Activated CD8-positive, alpha-beta memory T cell treated with anti-CD3 and anti-CD28 coated beads, Interleukin-2, amount 50 U/mL, for 48 hours (primary cell): ENCODE measurements at places on chromosomes 3 and 15.

DNA sequence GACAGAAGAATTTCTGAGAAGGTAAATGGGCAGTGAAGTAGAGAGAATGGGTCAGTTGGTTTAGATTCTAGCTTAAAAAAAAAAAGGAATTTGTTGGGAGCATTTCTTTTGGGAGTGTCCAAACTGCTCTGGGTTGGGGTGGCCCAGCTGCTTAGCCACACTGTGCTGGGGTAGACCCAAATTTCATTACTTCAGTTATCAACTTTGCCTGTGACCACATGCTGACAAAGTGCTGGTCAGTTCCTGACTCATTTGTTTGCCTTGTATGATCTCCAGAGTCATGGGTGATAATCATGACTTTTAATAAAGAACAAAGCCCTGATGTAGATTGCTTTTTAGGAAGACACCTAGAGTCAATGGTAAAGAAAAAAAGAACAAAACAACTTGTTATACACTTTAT, 121.5 kb upstream of the FGF7 start:
- no peak for DNase-seq

- no peak for DNase-seq
These were observed 19.1 kb downstream of the SLC12A6 start for GRCh38 chr15:34318277-34319079.

DNA sequence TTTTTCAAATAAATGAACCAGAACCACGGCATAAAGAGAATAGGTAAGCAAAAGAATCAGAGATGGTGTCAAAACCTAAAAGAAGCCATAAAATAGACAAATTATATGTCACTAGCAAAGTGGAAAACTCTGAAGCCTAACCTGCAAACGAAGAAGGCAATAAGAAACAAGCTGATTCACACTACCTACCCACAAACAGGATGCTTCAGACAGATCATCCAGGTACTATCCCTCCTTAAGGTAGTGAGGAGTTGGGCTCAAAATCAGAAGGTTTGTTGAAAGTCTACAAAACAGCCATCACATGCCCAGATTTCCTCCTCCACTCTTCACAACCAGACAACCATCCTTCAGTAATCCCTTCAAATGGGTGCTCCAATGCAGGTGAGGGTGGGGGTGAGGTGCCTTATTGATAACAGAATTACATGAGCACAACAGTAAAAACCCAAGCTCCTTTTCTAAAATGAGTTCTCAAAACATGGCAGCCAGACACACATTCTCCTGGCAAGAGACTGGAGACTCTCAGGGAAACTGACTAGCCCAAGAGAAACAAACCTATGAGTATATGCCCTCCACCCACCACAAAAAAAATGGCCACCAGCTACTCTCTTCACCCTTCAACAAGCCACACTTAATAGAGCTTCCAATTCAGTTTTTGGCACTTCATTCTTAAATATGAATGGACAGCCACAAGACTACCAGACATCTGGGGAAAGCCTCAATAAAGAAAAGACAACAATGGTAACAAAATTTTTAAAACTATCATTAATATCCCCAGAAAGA, 6.4 kb downstream of the KPNA1 start:
- no peak for DNase-seq

GRCh38 chr3:147384210-147385058, 21.9 kb downstream of the ZIC4 start:
- DNase-seq, result no peak

- DNase-seq, result no peak
These were observed 7.3 kb upstream of the SPATA12 start for GRCh38 chr3:57053122-57053521.

DNA sequence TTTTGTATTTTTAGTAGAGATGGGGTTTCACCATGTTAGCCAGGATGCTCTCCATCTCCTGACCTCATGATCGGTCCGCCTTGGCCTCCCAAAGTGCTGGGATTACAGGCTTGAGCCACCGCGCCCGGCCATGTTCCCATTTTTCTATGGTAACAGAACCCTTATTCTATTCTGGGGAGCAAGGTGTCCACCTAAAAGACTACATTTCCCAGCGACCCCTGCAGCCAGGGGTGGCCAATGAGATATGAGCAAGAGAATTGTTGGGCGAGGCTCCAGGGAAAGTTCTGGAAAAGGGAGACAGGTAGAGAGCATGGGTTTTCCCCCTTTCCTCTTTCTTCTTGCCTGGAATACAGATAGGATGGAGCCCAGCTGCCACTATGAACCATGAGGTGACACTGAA, 96.9 kb downstream of the LINGO1 start:
- no peak for DNase-seq

- DNase-seq, result no peak
These were observed 53.9 kb upstream of the NR2F2 start for GRCh38 chr15:96276438-96277210.

GRCh38 chr15:64070965-64071851, 22.4 kb downstream of the CIAO2A start:
- no peak for DNase-seq

DNA sequence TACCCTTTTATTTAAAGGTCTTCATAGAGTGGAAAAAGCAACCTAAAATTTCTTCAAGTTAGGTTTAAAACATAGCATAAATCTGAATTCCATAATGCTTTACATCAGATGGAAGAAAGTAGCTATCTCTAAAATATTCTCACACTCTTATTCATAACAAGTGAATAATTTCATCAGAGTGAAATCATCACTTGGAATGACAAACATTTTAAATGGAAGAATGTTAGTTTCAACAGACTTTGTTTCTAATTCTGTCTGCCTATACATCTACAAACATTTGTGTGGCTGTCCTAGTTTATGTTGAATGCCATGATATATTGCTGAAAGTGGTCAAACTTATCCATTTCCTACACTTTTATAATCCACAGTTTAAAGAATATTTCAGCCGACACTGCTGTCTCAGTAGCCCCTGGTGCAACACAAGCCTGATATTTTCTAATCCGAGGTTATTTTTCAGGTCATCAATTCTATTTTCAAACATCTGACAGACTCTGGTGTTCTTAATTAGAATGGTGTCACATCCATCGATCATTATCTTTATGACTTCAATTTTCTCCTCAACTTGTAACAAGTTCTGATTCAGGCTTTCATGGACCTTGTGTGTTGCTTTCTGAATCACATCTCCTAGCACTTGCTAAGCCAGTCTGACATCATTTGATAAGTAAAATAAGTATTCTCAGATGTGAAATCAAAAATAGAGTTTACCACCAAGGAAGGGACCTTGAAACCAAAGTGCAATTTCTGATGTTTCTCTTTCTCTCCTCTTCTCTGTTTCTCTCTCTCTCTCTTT, 17.1 kb upstream of the CNTN3 start:
- DNase-seq, result no peak

GRCh38 chr3:191894406-191894805, 433.4 kb downstream of the PYDC2 start:
- no peak for DNase-seq

- DNase-seq, result no peak
These were observed 153.8 kb upstream of the RORA start for GRCh38 chr15:61382927-61383326.

- DNase-seq, result no peak
These were observed 27.3 kb upstream of the NMB start for GRCh38 chr15:84685304-84685703.

GRCh38 chr15:96353416-96353929, 23.0 kb downstream of the NR2F2 start:
- DNase-seq, result no peak

GRCh38 chr15:23083115-23083514, 43.7 kb upstream of the TUBGCP5 start:
- no peak for DNase-seq

- no peak for DNase-seq
These were observed 3.6 kb downstream of the HAPLN3 start for GRCh38 chr15:88891540-88892254.

GRCh38 chr3:11567516-11568467, 75.9 kb downstream of the VGLL4 start:
- DNase-seq, result no peak

GRCh38 chr3:17573396-17573795, 169.0 kb downstream of the TBC1D5 start:
- no peak for DNase-seq

GRCh38 chr3:170077361-170077760, 39.6 kb downstream of the GPR160 start:
- no peak for DNase-seq

- no peak for DNase-seq
These were observed at the start of gene SLC6A11 for GRCh38 chr3:10816019-10816862. Gene SLC6A11, plus strand, starts transcription at chr3:10816228. Its CDS starts 38 bp downstream, at chr3:10816266.

- no peak for DNase-seq
These were observed 85.5 kb upstream of the CDV3 start for GRCh38 chr3:133487920-133488540.

DNA sequence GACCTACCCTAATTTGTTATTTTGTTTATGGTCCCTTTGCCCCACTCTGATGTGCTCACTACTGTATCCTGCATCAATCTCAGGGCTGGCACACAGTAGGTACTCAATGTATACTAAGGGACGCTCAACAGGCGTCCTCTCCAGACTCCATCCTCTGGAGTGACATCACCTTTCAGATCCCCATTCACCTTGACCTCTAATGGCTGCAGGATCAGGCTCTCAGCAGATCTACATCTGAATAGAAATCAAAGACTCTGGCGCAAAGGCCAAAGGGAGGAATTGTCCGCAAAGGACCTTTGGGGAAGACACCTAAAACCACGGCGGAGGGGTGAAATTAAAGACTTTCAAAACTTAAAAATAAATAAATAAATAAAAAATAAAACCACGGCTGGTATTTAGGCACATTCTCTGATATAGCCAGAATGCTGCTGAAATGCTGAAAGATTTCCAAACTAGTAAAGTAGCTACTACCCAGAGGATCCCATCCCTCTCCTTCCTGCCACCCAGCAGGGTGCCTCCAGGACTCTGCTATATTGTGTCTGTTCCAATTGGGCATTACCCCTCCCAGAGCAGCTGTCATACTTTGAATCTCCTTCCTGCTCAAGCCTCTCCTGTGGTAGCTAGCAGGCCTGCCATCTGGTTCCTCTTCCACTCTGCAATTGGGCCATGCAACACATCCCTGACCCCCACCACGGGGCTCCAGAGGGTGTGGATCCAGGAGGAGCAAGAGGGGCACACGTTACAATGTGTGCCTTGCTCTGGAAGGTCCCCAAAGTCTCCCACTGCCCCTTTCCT, 6.1 kb downstream of the SHF start:
- no peak for DNase-seq

DNA sequence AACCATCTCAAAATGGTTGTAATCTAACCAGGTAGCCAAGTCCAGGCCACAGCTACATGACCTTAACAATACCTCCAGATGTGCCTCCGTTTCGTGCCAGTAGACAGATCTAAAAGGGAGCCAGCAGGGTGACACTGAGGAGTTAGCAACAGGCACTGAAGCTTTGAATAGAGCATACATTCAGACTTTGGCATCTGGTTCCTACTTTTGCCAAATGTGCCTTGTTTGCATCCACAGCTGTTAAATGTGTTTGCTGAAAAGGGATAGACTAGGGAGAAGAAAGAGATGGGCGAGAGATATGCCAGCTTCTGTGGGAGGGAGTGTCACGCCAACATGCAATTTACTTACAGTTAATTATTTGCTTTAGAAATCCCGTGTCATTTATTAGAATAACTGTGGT, 1433.9 kb upstream of the CADM2 start:
- DNase-seq, result no peak

GRCh38 chr15:52651868-52652267, 27.3 kb downstream of the ATOSA start:
- no peak for DNase-seq
